ENCODE measurements at places on chromosomes 11 and 22.
A peak's percentile ranks its signal among the peaks of the same experiment; 100 is the strongest.

DNA sequence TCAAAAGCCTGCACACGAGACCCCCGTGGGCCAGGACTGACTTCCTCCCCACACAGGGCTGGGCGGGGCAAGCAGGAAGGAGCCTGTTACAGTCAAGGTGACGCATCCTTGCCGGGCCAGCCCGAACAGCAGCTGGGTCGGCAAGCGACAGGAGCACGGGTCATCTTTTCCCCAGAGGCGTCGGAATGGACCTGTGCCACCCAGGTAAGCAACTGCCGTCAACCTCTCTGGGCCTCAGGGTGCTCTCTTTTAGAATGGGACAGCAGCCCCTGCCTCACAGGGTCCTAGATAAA is at the start of gene CYTH4:
Gene CYTH4, plus strand, starts transcription at position 124 of the 293 bp plus-strand sequence. Its CDS starts 62 bp downstream, at position 186.
- peak; percentile 68 for DNase-seq

- DNase-seq, result no peak
Measured at GRCh38 chr11:123976770-123977560, 616 bp downstream of the OR10S1 start.

GRCh38 chr22:35335936-35336781 is 36.5 kb downstream of the TOM1 start:
- no peak for DNase-seq

- no peak for DNase-seq
Measured at GRCh38 chr11:119742263-119742861, 13.4 kb upstream of the NECTIN1 start.

DNA sequence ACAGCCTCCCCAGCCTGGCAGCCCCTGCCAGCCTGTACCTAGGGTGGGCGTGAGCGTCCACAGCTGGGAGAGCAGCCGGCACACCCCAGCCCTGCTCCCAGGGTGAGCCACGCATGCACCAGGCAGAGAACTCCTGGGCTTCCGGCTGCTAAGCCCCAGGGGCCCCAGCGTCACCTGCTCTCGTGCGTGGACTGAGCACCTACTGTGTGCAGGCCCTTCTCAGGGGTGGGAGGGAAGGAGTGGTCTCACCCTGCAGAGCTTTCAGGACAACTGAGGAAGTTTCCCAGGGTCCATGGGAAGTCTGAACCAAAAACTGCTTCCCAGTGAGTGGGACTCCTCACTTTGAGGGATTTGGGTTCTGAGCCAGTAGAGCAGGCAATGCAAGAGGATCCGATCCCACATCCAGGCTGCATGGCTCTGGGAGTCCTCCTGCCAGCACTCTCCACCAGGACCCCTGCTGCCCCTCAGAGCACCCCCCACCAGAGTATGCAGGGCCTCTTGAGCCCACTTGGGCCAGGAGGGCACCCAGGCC is 47.1 kb upstream of the PRODH start:
- DNase-seq, result no peak

DNA sequence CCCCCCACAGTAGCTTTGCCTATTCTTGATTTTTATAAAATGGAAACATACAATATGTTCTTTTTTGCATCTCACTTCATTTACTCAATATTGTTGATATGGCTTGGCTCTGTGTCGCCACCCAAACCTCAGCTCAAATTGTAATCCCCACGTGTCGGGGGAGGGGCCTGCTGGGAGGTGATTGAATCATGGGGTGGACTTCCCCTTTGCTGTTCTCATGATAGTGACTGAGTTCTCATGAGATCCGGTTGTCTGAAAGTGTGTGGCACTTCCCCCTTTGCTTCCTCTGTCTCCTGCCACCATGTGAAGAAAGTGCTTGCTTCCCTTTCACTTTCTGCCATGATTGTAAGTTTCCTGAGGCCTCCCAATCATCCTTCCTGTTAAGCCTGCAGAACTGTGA is 431.3 kb downstream of the MN1 start:
- no peak for DNase-seq

DNA sequence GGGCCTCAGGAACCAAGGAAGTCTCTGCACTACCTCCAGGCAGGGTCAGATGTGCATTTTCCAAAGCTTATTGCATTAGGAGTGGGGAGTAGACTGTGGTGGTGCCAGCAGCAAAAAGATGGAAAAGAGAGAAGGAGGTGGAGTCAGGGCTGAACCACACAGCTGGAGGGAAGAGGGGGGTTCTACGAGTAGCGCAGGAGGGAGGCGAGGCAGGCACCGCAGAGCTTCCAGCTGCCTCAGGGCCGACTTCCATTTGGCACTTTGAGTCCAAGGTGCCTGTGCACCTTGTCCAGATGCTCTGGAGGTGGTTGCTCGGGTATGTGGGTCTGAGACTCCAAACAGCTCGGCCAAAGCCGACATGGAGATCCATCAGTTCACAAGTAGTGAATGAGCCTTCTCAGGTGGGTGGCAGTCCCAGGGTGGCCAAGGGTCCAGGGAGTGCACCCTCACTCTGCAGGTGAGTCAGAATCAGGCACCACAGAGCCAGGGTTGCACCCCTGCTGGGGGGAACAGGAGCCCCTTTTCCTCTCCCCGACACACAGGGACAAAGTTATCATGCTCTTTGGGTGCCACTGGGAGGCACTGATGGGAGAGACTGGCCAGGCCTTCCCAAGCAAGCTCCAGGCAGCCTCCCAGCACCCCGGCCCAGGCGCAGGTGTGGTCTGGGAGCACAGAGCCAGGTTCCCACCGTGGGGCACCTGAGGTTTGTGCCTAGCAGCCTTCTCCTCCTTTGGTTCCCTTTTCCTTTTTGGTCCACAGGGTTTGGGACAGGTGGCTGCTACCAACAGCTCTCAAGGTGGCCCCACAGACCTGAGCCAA is 30.2 kb downstream of the GGT5 start:
- DNase-seq, result no peak

DNA sequence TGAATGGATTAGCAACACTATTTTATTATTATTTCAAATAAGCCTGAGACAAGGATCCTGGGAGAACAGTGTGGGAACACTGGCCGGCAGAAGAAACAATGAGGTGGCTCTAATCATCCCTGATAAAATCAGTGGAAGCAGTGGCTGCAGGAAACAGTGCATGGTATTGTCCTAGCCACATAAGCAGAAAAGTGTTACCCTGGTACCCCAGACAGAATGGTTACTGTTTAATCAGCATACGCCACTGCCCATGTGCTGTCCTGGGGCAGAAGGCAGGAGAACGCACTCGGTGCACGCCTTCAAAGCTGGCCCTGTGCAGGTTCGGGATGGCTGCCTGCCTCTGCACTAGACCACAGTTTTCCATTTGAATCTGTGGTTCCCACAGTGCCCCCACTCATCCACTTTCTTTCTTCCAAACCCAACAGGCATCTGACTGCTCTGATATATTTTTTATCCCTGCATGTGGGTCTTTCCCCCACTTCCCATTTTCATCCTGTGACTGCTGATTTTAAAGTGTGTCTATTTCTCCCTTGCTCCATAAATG is 25.7 kb downstream of the OPCML start:
- no peak for DNase-seq

GRCh38 chr11:99571094-99571493 is 550.3 kb downstream of the CNTN5 start:
- DNase-seq, result no peak

GRCh38 chr22:19166421-19166820 is 12.1 kb downstream of the SLC25A1 start:
- DNase-seq, result no peak

DNA sequence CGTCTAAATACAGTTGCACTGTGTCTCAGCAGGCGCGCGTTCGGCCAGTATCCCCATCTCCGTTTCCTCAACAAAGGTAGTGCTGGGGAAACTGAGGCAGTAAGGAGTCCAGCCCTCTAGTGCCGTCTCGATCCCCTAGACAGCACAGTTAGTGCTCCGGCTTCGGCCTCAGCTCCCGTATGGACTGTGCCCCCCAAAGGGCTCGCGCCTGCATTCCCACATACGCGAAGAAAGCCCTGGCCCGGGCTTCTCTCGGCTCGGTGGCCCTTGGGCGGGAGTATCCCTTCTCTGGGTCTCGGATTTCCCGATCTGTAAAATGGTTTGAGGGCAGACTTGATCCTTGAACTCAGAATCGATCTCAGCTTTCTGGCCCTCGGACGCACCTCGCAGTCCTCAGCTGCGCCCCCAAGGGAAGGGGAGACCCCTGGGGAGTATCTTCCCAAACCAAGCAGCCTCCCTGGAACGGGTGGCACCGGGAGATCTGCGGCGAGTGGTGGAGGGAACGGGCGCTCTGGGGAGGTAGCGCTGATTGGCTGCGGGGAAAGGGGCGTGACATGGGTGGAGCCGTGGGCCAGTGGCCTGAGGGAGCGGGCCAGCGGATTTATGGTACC is 759 bp upstream of the PEX16 start:
- peak; percentile 12 for DNase-seq

DNA sequence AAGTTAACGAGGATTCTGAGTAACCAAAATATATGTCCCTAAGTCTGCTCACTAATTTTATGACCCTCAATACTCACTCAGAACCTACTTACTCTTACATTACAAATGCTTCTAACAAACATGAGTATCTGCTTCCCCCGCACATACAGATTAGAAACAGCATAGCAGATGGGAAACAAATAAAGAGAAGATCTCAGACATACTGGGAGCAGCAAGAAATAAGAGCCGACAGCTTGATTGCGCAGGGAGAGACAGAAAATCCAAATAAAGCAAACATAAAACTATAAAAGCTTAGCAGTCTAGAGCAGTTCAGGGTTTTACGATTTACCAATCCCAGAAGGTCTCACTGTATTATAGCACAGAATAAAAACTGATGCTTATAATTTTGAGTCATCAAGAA is 89.1 kb upstream of the DBX1 start:
- DNase-seq, result no peak

DNA sequence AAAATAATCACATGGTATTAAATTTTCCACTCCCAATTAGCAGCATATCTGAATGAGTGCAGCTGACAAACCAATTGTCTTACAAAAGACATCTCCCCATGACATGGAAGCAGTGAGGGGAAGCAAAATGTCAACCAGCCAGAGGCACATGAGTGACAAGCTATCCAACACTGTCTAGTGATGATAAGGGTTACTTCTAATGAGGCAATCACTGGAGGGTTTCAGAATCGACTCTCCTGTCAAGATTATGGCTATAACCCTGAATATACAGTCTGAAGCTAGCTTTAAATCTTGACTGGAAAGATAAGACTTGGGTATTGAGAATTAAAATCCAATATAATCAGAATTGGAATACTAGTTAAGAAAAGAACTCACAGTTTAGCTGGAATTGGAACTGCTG is 50.3 kb downstream of the AMBRA1 start:
- DNase-seq, result no peak

All from stimulated activated CD8-positive, alpha-beta memory T cell treated with anti-CD3 and anti-CD28 coated beads, Interleukin-15, amount 100 ng/mL, for 4 hours (primary cell).